ENCODE measurements at places on chromosomes 12 and 14.

GRCh38 chr12:56877195-56878009 is 56.8 kb downstream of the SDR9C7 start:
- no peak for DNase-seq

- no peak for DNase-seq
Observed at GRCh38 chr12:108879615-108880254, at the start of gene DAO. Gene DAO (plus strand): TSS chr12:108880092. CDS start chr12:108885007, 4,915 bp downstream.

GRCh38 chr12:112164011-112164660 is 38.8 kb downstream of the TRAFD1 start:
- DNase-seq: no peak

DNA sequence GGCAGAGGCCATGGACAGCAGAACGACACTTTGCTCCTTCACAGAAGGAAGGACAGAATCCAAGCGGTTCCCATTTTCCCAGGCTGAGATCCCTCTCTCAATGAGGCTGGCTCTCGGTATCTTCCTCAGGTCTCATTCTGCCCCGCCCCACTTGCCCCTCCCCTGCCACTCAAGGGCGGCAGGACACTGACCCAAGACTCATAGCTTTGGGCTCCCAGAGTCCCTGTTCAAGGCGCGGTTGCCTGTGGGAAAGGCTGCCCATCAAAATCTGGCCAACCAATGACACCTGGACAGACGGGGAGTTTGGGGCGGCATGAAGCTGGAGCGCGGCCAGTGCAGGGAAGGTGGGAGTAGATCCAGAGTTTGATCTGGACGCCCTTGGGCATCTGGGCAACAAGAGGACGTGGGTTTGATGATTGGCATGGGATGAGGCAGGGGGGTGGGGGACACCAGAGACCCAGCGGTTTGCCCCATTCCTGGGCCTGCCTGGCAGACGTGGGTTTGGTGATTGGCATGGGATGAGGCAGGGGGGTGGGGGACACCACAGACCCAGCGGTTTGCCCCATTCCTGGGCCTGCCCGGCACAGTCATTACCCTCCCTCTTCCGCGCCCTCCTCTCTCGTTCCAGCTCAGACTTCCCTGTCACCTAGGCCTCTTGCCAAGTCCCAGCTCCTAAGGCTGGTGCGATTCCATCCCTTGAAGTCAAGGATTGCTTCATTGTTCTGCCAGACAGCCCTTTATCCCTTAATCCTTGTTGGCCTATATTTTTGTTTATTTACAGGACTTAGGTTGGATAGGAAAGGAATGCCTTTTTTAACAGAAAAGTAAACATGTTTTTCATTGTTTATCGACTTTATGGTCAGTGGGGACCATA is 92.1 kb downstream of the NINJ2 start:
- no peak for DNase-seq

DNA sequence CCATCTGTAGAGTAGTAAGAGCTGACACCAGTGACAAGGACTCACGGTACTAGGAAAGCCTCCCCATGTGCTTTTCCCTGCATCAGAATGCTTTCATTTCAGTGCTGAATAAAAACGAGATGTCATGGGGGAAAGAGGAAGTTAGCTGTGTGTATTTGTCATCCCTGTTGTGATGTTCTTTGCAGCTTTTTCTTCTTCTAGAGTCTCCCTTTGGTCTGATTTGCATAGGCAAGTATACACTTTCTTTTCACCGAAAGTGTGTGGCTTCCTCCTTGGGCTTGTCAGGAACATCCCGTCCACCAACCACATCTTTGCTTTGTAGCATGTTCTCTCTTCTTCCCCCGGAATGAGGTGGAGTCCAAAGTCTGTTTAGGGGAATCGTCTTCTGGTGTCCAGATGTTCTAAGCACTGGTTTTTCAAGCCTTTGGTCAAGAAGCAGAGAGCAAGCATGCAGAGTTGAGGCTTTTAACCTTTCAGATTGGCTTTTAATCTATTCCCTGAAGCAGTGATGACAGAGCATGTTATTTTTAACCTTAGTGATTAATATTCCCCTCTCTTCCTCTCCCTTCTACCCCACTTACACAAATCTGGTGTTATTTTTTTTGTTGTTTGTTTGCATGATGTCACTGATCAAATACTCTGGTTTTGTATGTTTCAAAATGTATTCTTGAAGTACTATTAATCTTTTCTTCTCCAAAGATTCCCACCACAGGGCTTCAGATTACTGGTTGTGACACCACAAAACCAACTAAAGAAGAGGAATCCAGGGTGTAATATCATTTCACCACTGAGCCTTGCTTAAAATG is 163.4 kb downstream of the SAMD4A start:
- no peak for DNase-seq

- no peak for DNase-seq
Observed at GRCh38 chr12:48768147-48768546, 20.7 kb downstream of the ADCY6 start.

DNA sequence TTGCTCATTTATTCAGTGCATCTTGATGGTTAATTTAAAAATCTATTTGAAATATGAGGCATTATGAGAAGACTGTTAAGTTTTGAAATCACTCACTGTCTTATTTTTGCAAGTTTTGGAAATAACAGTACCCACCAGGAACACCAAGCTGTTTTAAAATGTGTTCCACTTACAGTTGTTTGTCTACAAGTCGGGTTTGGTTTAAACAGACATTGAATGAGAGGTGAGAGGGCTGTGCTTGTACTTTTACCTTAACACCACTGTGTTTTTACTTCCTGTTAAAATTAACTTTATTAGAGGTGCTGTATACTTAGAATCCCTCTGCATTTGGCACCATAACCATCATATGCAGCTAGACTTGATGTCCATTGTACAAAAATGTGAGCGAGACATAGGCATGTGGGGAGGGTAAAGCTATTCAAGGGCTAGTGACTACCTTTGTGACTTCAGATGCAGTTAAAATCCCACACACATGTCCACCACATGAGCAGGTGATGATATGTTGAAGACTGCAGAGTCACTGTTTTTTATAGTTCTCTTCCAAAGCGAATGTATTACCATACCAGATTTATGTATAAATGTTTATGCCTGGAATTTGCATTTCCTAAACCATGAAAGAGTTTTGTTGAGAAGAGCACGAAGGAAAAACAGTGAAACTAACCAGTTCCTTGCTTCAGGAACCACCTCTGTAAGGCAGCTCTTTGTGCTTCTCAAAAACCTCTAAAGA is 12.9 kb downstream of the ELK3 start:
- no peak for DNase-seq

- peak; percentile 88 for DNase-seq
Observed at GRCh38 chr12:14365294-14366208, at the start of gene ATF7IP. Gene ATF7IP (plus strand): TSS chr12:14365682. CDS start chr12:14423916, 58,234 bp downstream.

Measured in activated T-cell treated with anti-CD3 and anti-CD28 coated beads for 1 hour (primary cell).